ENCODE measurements at places on chromosomes 3 and 15. TPM values are rescaled to one million over a fixed set of nuclear protein-coding genes. Genes with fewer than 3 reads are reported as not detected.

- no peak for DNase-seq
Measured at GRCh38 chr3:177141899-177142646, 55.2 kb downstream of the TBL1XR1 start.

GRCh38 chr3:67389176-67389575 lies 265.2 kb downstream of the SUCLG2 start:
- no peak for DNase-seq

Gene SAXO2
- 0.64 TPM for total RNA-seq

Gene IGSF11
- total RNA-seq = not detected

Gene AADACL2
- total RNA-seq = not detected

GRCh38 chr3:129738172-129738571 lies 131.7 kb upstream of the PLXND1 start:
- no peak for DNase-seq

DNA sequence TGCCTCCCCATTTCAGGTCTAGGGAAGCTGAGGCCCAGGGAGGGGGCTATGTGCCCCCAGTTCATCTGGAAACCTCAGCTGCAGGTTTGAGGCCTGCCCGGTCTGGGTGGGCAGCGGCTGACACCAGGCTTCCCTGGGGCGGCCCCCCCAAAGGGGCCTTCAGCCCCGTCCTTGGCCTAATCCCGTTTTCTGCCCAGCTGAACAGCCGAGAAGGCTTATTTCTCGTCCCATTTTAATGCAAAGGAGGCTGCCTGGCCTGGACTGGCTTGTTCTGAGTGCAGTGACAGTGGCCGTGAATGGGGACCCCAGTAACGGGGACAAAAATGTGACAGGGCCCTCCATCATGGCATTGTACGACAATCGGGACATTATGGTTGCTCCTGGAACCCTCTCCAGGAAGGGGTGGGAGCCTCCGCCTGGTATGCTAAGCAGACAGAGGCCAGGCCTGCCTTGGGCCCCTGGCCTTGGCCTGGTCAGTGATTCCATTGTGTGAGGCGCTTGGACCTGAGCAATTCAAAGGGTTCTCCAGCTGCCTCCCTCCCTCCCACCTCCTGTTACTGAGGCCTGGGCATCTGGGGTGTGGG lies 93.9 kb downstream of the WNT7A start:
- DNase-seq = no peak

Gene DNAJB11
- total RNA-seq = 30.3 TPM

DNA sequence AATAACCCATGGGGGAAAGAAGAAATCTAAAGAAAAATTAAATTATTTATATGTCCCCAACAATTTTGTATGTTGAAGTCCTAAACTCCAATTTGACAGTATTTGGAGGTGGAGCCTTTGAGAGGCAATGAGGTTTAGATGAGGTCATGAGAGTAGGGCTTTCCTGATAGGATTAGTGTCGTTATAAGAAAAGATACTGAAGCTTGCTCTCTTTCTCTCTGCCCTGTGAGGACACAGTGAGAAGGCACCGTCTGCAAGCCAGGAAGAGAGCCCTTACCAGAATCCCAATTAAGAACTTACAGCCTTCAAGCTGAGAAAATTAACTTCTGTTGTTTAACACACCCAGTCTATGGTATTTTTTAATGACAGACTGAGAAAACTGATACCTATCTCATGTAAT lies 16.1 kb upstream of the OR5AC2 start:
- DNase-seq = no peak

- DNase-seq = no peak
Measured at GRCh38 chr3:146259880-146260589, 9.1 kb upstream of the PLSCR4 start.

DNA sequence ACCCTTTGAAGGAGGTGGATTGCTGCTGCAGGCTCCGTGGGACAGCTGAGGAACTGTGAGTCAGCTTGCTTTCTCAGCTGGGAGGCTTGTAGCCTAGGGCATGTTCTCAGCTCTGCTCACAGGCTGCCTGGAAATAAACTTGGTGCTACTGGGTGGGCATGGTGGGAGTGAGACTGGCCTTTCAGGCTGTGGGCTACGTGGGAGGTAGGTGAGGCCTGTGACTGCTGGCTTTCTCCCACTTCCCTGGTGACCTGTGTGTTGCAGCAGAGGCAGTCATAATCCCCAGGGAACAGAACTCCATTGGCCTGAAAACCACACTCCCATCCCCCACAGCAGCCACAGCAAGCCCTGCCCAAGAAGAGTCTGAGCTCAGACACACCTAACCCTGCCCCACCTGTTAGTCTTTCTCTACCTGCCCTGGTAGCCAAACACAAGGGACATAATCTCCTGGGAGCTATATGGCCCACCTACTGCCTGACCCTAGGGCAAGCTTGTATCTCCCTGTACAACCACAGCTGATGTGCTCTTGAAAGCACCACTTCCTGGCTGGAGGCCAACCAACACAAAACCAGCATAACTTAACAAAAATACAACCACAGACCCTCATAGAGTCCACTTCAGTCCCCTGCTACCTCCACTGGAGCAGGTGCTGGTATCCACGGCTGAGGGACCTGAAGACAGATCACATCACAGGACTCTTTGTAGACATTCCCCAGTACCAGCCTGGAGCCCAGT lies 236.5 kb downstream of the SQOR start:
- no peak for DNase-seq

DNA sequence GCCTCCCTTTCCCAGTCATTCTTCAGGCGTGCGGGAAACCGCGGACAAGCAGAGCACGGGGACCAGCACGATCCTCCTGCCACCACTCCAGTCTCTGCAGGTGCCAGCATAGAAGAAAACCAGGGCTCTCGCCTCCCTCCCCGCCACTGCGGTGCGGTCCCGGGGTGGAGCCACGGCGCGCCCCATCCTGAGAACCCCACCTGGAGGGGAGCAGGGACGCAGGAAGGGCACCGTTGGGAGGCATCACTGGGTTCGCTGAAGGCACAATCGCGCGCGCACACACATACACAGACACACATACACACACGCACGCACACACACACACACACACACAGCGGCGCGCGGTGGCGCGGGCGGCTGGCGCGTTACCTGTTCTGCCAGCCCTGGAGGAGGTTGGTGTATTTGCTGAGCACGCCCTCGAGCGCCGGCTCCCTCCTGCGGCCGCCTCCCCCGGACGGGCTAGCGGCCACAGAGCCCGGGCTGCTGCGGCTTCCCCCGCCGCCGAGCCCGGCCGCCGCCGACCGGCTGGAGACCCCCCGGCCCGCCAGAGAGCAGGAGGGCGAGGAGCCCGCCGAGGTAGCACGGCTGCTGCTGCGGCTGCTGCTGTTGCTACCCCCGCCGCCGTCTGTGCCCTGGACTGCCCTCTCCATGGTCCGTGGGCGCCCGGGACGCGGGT lies 394 bp downstream of the OSBPL10 start:
- no peak for DNase-seq

- DNase-seq = no peak
Measured at GRCh38 chr3:53859178-53859577, 12.8 kb downstream of the IL17RB start.
